Psoas muscle (tissue), 8 donors: ENCODE measurements at places on chromosomes 7 and 10.
A peak's percentile ranks its signal among the peaks of the same experiment; 100 is the strongest.

DNA sequence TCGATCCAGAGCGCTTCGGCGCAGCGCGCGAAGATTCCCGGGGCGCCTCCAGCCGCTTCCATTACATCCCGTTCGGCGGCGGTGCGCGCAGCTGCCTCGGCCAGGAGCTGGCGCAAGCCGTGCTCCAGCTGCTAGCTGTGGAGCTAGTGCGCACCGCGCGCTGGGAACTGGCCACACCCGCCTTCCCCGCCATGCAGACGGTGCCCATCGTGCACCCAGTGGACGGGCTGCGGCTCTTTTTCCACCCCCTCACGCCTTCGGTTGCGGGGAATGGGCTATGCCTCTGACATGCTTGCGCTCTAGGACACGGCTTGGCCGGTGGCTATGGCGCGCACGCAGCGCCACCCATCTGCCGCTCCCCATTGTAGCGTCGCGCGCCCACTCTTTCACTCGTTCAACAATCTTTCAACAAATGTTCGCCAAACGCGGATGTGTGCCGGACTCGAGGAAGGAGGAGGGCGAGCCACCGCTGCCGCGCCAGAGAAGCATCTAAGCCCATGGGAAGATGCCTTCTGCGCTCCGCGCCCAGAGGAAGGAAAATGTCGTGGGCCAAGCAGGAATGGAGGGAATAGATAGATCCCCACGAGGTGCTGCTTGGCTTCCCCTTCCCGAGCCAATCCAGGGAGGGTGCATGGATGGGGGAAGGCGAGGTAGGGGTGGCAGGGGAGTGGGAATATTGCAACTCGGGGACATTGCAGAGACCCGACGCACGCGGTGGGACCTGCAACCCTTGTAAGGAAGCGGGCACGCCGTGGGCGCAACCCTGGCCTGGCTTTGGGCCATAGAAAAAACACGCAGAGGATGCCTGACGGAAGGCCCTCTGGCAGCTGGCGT is 5.1 kb upstream of the CYP26A1 start:
- no peak for DNase-seq

DNA sequence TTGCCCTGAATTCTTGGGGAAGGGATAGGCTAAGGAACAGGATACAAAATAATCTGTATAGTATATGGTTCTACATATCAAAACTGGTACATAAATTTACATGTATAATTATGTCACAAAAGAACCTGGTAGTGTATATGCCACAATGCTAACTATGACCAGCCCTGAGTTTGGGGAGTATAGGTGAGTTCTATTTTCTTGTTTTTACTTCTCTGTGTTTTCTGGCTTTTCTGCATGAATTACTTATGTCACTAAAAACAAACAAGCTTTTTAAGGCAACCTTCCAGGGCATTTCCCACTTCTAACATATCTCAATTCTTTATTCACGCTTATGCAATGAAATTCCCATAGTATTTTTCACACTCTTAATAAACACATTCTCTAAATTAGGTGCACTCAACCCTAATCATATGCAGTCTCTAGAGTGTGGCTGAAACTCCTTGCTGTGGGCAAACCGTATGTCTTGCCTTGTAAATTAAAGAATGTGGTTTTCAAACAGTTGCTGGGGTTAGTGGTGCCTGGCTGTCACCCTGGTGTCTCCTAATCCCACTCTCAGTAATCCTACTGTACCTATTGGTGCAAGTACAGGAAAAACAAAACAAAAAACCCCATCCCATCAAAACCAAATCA is 14.0 kb upstream of the INSIG1 start:
- DNase-seq: no peak

DNA sequence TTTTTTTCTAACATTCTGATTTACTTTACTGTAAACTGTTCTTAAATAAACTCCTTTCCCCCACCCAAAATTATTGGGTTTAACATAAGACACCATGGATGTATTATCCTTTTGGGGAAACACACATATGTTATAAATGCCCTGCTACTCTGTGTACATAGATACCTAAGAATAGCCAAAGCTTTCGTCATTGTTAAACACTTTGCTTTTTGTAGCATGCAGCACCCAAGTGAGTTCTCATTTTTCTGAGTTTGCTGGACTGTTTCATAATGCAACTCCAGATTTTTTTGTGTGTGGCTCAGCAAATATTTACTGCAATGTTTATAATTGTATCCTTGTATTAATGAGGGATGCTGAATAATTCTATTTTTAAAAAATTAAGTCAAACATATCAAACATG is 86.9 kb downstream of the VTI1A start:
- DNase-seq: no peak

GRCh38 chr10:7153750-7154149 is 257.1 kb downstream of the SFMBT2 start:
- no peak for DNase-seq

DNA sequence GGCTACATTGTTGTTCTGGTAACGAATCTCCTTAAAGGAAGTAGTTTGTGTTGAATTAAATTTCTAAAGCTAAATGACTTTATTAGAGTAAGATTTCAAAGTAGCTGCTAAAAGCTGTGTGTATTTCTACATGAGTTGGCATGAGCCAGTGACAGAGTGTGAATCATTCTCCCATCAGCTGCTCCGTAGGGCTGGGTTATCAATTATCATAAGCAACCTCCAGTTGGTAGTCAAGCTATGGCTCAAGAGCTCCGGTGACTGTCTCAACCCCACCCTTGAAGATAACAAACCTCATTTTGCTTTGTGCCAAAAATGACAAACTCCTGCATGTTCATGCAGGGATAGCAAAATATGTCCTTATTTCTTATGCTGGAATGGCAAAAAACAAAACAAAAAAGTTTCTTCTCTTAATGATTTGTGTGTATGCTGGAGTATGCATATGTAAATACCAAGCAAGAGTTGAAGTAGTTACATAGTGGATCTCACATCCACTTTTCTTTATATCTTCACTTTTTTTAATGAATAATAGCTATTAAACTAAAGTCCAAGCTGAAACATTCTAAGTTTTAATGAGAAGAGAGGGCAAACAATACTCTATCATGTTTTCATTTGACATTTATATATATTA is 249.4 kb downstream of the CACNA2D1 start:
- DNase-seq: no peak

DNA sequence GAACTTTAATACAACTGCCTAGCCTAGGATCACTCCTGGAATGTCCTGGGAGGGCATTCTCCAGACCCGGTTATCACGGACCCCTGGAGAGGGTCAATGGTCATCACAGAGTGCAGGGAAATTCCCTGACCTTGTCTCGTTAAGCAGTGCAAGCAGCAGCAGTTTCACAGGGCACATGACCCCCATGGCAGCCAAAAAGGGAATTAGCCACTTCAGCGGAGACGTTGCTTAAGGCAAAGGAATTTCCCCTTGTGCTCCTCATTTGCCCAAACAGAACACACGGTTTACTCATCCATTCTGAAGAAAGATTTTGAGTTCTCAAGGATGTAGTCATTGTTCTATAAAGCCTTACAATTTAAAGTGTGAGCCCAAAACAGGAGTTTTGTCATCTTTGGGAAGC is 260.3 kb downstream of the SNX13 start:
- peak; percentile 53 for DNase-seq

DNA sequence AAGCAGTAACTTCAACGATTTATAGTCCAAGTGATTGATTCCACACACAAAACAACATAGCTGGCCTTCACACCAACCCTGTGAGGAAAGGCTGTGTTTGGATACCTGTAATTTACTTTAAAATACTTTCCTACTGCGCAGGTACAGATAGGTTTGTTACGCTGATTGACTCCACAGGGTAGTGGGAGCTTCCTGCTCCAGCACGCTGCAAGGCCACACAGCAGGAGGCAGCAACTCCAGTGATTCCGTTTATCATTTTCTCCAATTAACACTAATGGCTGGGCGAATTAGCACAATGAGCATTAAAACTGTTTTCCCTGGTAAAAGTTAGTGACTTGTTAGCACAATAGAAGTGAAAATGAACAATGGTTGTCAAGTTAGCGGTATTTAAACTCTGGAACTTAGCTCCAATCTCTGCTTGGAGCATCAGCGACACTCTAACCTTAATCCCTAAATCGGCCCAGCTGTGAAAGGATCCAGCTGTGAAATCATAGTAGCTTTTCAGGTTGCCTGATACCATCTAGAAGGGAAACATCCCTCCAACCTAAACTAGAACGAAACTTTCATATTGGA is 959 bp downstream of the DCLRE1C start:
- DNase-seq: no peak

- no peak for DNase-seq
Observed at GRCh38 chr7:77680266-77680665, 16.0 kb upstream of the RSBN1L start.

DNA sequence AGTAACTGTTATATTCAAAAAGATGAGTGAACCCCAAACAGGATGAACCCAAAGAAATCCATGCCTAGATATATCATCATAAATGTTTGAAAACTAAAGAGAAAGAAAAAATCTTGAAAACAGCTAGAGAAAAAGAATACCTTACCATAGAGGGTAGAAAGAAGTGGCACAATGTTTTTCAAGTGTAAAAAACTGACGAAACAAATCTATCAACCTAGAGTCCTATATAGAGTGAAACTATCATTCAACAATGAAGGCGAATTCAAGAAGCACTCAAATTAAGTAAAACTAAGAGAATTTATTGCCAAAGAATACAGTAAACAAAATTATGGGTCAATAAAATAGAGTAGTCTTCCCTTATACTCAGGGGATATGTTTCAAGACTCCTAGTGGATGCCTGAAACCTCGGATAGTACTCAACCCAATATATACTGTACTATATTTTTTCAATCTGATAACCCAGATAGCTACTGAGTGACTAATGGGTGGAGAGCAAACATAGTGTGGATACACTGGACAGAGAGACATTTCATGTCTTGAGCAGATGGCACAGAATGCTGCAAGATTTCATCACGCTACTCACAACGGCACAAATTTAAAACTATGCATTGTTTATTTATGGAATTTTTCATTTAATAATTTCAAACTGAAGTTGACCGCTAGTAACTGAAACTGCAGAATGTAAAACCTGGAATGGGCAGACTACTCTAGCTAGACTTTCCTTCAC is 52.6 kb upstream of the TMEM106B start:
- DNase-seq: no peak

- no peak for DNase-seq
Observed at GRCh38 chr7:46744957-46745706, 824.1 kb upstream of the IGFBP3 start.

GRCh38 chr10:26574783-26575182 is 122.7 kb upstream of the PDSS1 start:
- DNase-seq: no peak

DNA sequence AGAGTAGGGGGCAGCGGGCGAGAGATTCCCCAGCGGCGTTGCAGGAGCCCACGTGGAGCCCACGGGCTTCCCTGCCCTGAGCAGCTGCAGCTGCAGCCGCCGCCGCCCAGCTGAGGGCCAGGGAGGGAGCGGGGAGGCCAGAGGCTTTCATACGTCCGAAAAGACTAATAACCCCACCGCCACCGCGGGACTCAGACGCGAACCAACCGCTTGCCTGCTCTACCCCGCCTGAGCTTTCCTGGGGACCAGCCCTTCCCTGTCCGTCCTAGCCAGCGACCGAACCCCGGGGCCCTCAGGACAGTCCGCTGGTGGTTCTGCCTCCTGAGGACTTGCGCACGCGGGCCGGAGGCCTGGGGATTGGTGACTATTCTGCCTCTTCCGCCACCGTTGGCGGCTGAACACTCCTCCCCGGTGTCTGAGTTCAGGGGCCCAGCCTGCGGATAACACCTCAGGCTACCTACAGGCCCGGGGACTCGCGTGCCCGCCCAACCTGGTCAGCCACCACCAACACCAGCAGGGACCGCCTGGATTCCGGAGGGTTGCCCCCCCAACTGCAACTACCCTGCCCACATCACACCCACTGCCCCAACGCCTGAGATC is 18.4 kb downstream of the IFT22 start:
- DNase-seq: no peak

GRCh38 chr7:30479202-30480120 is 877 bp upstream of the NOD1 start:
- no peak for DNase-seq

GRCh38 chr7:23490357-23491135 is 20.3 kb upstream of the IGF2BP3 start:
- peak; percentile 68 for DNase-seq

DNA sequence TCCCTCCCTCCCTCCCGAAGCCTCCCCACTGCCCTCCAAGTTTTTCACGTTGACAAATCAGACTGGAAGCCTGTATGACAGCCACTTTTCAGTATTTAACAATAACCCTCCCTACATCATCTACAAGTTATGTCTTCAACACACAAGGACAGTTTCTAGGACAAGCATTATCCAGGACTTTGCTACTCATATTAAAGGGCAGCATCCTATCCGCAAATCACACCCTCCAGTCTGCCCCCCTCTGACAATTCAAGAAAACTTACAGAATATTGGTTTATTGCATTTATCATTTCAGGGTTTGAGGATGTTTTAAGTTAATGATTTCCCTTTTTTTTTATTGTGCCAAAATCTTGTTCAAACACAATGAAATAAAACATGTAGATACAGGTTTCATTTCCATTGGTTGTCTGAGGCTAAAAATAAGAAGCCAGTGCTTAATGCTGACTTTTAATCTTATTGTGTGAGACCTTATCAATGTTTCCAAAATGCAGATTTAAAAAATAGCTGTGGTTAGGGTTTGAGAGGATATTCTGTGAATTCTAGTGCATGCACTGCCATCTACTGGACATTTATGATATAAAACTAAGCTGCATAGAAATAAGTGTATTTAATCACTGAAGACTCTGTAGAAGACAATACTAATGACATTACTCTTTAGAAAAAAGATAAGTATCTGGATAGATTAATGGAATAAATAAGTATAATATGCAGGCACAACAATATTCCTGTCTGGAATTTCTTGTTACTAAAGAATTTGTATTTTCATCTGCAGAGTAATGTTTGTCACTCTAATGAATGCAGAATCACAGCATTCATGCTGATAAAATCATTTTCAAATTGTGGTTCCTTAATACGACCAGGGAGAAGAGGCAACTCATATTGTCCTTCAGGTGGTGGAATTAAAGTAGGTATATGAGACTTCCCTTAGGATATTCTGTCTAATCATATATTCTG is 64.1 kb downstream of the CAV1 start:
- DNase-seq: no peak

DNA sequence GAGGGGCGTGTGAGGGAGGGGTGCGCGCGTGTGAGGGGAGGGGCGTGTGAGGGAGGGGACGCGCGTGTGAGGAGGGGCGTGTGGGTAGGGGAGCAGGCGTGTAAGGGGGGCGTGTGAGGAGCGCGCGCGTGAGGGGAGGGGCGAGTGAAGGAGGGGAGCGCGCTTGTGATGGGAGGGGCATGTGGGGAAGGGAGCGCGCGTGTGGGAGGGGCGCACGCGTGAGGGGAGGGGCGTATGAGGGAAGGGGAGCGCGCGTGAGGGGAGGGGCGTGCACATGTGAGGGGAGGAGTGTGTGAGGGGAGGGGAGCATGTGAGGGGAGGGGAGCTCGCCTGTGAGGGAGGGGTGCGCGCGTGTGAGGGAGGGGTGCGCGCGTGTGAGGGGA is 19.1 kb downstream of the MXI1 start:
- peak; percentile 91 for DNase-seq

GRCh38 chr7:158910254-158911053 is 54.1 kb downstream of the DYNC2I1 start:
- no peak for DNase-seq

GRCh38 chr10:90998733-90999511 is 78.0 kb upstream of the ANKRD1 start:
- no peak for DNase-seq
